GM04503 (cell line): ENCODE measurements at places on chromosomes 6 and 20.

DNA sequence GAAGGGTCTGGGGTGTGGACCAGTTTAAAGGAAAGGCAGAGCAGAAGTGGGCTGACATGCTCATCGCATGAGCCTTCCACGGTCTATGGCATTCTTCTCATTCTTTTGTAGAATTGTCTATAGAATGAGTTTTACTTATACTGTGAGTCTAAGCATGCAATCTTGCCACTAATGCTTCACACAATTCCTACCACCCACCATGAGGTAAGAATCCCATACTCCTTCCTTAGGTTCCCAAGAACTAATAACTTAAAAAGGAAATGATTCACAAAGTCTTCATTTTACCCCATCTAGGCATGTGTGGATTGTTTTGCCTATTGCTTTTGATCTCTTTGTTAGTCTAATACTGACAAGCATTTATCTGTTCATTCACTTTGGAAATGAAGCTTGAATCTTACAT is 195.2 kb downstream of the LY86 start:
- DNase-seq, result no peak

- DNase-seq, result peak; percentile 98
Measured at GRCh38 chr6:112223070-112223861, 31.1 kb downstream of the LAMA4 start.

GRCh38 chr20:21237956-21238799 is 65.0 kb upstream of the XRN2 start:
- no peak for DNase-seq

DNA sequence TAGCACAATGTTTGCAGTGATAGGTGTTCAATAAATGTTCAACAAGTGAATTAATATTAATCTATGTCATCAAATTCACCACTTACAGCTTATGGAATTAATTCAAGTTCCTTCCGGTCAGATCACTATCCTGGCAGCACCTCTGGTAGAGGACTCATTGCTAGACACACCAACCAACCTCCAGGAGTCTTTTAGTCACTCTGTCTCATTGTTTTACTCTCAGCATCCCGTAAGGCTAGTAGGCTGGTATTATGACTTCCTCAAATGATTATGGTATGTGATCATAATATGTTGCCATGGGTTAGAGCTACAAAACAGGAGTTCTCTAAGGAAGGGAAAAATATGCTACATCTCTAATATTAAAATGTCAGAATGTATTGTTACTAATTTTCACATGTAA is 21.7 kb upstream of the MMS22L start:
- DNase-seq, result no peak

DNA sequence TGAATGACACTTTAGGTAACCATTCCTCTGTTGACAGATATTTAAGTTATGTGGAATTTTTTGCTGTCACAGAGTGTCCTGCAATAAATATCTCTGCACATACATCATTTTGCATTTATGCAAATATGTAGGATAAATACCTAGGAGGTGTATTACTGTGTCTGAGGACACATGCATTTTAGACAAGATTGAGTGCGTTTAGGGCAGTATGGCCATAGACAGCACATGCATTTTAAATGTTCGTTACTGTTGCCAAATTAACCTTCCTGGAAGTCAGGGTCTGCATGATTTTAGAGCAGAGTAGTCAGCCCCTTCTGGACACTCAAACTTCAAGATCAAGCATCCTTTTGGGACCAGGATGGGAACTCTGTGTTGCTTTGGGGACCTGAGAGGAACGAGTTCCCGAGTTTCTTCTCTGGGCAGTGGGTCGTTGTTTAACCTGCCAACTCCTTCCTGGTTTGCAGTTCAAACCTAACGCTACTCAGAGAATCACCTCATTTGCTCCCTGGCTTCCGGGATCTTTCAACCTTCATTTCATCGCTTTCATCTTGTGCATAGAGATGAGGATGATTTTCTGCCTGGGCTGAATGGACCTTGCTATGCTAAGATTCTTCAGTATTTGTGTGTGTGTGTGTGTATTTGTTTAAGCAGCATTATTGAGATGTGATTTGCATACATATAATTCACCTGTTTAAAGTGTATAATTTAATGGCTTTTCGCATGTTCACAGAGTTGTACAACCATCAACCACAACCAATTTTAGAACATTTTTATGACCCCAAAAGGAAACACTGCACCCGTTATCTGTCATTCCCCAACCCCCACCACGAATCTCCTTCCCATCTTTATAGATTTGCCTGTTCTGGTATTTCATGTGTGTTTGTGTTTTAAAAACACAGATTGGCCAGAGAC is 9.8 kb downstream of the BCAS4 start:
- no peak for DNase-seq

DNA sequence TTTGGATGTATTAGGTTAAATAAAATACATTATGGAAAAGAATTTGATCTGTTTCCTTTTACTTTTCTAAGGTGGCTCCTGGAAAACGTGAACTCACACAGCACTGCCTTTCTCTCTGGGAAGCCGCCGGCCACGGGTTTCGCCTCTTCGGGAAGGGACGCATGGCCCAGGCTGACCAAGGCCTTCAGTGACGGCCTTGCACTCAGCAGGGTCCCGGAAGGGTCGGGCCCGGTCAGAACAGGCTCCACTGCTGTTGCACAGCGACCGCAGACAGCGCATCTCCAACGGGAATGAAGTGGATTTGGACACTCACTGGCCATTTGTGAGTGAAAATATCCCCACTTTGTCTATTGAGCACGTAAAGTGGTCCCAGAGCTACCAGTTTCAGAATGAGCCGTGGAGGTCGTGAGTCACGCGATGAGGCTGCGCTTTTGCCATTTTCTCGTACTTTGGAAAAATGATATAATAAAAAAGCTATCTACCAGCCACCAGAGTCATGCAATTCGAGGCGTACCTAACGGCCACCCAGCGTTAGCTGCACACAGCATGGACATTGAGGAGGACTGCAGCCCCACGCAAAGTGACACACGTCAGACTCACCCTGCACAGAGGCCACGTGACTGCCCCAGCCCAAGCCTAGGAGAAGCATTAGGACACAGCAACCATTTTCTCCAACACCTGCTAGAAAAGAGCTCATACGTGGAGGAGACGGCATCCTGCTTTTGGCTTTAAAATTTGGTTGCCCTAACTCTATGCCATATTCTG is 244.3 kb downstream of the TTLL2 start:
- no peak for DNase-seq

- no peak for DNase-seq
Measured at GRCh38 chr20:14189794-14190402, 147.5 kb downstream of the FLRT3 start.

DNA sequence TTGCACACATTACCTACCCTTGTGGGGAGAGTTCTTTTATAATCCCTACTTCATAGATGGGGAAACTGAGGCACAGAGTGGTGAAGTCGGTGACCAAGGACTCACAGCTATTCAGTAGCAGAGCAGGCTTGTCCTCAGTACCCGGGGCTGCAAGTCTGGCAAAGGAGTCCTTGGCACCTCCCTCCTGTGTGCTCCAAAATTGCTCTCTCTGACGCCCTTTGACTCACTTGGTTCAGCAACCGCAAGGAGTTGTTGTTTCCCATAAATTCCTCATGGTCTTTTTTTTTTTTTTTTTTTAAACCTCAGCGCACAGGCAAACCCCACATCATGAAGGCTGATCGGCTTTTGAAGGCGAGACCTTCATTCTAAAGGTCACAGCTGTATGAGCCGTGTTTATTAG is 143.2 kb downstream of the CEBPB start:
- peak; percentile 92 for DNase-seq

- no peak for DNase-seq
Measured at GRCh38 chr6:40325041-40325440, 262.1 kb downstream of the LRFN2 start.

DNA sequence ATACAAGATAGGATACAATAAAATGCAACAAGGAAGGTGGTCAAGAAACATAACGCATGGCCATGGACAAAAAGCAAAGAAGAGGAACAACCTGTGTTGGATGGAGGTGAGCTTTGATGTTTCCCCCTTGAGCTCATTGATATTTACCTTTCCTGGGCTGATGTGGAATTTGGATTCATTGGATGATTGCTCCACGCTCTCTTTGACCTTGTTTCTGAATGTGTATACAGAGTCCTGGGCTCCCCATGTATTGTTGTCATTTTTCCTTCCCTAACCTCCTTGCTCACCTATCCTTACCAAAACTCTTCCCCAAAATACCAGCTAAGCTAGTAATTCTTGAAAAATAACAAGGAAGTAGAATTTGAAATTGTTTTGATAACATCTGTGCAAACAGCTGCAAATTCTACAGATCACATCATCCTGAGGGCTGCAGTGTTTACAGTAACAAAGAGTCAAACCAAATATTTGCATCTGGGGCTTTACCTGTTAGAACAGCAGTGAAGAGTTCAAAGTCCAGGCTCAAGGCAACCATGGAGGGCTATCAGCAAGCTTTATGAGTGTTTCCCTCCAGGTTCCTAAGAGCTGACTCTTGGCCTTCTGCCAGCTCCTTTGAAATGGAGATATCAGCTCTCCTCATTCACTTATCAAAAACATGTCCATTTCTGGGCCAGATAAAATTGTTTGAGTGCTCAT is 214.3 kb upstream of the MARCKS start:
- DNase-seq, result no peak

GRCh38 chr20:39829256-39829655 is 859.8 kb downstream of the MAFB start:
- no peak for DNase-seq

DNA sequence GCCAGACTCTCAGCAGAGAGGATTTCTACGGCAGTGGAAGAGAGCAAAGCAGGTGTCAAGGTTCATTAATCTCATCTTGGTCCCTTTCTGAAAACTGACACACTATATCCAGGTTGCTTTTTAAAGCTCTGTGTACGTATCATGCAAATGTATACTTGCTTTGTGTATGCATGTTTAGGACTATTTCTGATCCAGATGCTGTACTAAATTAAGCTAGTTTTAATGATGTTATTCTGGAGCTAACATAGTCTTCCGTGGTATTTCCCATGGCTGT is 59.2 kb upstream of the SNX9 start:
- no peak for DNase-seq

GRCh38 chr6:15512126-15512525 is 150.7 kb downstream of the DTNBP1 start:
- DNase-seq, result no peak

DNA sequence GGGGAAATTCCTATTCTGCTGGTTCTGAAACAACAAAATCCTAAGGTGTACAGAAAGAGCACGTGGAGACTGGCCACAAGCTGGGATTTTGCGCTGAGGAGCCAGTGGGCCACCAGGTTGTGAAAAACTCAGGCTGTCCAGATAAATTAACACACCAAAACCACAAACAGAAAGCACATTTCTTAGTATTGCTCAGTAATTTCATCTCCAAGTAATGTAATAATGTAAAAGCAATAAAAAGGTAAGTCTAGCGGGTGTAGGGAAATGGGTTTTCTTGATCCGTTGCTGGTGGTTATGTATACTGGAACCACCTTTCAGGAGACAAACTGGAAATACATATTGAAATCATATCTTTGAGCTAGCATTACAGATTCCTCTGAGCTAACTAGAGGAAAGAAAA is 195.6 kb upstream of the CNR1 start:
- no peak for DNase-seq

DNA sequence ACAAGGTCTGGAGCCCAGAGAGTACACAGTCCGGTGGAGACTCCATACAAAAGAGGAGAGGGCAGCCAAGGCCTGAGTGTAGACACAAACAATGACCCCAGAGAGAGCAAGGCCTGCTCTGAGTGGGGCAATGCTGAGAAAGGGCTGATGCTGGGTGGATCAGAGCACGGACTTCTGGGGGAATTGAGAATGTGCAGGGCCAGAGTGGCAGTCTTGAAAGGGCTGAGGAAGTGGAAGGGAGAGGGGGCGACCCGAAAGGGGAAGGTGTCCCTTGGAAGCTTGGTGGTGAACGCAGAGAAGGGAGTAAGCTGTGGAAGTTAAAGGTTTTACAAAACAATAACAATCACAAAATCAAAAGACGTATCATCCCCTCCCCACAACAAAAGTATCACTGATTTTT is 12.0 kb upstream of the GRM4 start:
- no peak for DNase-seq

DNA sequence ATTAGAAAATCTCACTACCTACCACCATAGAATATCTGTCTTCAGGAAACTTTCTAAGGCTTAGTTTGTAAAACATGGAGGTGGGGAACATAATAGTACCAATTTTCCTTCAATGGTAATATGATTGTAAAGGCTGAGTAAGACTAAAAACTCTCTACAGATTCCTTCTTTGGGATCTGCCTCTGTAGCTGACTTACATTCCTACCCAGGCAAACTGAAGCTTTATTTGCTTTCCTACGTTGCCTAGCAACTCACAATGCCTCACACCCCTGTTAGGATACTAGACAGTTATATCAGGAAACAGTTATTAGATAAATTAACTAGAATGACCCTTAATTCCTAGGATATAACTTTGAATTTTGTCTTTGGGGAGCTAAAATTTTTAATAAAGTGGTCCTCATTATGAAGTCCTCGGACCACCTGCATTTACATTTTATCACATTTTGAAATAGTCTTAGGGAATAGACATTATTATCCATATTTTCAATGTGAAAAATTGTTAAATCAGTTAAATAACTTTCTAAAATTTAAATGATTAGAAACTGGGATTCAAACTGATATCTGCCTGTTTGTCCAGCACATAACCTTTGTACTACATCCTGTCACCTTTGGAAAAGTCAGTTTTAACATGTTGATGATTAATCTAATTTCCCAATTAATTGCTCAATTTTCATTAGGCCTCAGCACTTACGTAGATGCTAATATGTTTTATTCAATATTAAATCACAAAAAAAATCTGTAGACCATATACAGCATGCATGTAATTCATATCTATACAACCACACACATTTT is 591.4 kb downstream of the RNF144B start:
- no peak for DNase-seq

GRCh38 chr6:50007819-50008218 is 14.0 kb downstream of the DEFB110 start:
- DNase-seq, result peak; percentile 28

GRCh38 chr6:144053601-144054000 is 41.8 kb downstream of the SF3B5 start:
- DNase-seq, result no peak
